GM12892 (cell line): ENCODE measurements at places on chromosomes 1 and 21.

DNA sequence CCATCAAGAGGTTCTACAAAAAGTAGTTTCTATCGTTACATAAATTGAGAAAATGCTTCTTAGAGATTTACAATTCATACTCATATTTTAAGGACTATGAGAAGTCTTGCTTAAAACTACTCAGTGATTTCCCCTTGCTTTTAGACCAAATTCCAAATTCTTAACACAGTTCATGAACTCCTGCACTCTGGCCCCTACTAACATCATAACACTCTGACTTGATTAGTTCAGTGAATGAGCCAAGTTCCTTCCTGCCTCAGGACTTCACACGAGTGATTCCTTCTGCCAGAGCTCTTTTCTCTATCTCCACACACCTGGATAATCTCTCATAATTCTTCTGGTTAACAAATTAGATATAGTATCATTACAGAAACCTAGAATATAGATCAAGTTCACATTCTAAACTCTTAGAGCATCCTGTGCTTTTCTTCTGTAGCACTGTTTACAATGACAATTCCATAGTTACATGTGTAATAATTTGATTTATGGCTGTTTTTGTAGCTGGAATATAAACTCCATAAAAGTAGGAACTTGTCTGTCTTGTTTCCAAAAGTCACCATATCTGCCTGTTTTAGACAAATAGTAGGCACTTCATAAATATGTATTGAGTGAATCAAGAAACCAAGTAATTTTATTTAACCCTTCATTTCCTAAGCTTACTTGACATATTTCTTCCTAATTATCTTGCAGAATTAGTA, 59.9 kb downstream of the NUF2 start:
- no peak for DNase-seq

GRCh38 chr21:45853703-45854342, 127.7 kb upstream of the COL6A1 start:
- no peak for DNase-seq

- no peak for DNase-seq
Observed at GRCh38 chr1:210072896-210073504, 135.0 kb downstream of the SYT14 start.

DNA sequence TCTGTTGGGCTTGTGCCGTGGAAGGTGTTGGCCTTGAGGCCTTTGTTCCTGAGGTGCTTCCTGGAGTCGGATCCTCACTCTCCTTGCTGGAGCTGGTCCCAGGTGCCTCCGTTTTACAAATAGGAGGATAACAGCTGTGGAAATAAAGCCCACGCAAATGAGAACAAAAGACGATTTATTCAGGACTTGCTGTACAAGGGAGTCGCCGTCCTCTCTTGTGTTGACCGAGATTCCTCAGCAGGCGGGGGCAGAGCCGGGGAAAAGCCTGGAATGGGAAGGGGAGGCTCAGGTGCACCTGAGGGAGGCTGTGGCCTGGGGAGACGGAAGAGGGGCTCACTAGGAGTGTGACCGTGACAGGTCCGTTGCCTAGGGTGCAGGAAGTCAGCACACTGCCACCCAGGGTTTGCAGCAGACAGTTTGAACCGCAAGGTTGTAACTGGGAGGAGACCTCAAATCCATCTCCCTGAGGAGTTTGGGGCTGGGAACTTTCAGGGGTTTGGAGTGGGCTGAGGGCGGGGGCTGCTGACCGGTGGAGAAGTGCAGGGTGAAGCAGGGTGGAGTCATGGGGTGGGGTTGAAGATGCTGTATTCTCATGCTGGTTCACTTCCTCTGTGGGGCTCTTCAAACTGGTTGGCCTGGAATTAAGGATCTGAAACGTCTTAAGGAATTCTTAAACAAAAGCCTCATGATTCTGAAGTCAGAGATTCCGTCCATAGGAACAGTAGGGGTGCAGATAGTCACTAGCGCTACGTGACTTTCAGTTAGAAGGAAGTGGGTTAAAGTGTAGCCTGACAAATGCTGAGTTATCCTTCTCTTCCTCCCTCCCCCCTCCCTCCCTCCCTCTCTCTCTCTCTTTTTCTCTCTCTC, 2.6 kb upstream of the CSTB start:
- DNase-seq: no peak

- no peak for DNase-seq
Observed at GRCh38 chr1:157091186-157091585, 8.4 kb downstream of the ETV3L start.

DNA sequence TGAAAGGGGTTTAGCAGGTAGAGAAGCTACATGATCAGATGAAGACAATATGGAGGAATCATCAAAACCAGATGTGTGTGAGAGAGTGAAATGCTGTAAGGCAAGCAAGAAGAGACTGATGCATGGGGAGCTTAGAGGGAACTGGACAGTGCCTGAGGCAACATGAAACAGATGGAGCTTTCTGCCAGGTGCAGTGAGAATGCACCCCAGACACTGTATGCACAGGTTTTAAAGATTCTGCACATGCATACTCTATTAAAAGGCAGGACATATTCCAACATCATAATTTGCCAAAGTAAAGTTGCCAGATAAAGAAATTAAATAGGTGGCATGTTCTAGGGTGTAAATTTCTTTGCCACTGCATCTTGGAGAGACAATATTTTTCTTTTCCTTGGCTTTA, 200.1 kb downstream of the AMY1C start:
- no peak for DNase-seq

DNA sequence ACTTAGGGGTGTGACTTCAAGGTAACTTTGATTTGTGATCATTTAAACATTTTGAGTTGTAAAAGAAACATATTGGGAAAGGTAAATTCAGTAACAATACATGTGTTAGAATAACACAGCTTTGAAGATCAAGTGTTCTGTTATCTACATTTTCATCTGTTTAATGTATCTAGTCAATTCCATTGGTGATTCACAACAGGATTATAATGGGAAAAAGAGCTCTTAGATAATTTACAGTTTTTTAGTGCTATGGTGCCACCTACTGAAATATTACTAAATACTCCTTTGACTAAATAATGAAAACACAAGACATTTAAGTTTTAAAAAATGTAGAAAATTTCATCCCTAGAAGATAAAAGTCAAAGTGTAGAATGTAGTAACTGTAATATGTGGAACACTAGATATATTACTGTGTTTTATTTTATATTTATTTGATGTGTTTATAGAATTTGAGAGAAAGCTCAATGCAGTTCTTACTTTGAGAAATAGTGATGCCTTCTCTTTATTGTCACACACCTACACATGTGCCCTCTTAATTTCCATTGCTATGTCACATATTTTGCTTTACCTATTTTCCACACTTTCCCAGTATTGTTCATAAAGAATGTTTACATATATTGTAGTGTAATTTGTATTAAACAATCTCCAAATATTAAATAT, 47.4 kb downstream of the PTPRC start:
- DNase-seq: no peak

- no peak for DNase-seq
Observed at GRCh38 chr1:180244840-180245239, 14.8 kb downstream of the LHX4 start.

- DNase-seq: no peak
Observed at GRCh38 chr1:43854473-43854872, 79.1 kb upstream of the ARTN start.

DNA sequence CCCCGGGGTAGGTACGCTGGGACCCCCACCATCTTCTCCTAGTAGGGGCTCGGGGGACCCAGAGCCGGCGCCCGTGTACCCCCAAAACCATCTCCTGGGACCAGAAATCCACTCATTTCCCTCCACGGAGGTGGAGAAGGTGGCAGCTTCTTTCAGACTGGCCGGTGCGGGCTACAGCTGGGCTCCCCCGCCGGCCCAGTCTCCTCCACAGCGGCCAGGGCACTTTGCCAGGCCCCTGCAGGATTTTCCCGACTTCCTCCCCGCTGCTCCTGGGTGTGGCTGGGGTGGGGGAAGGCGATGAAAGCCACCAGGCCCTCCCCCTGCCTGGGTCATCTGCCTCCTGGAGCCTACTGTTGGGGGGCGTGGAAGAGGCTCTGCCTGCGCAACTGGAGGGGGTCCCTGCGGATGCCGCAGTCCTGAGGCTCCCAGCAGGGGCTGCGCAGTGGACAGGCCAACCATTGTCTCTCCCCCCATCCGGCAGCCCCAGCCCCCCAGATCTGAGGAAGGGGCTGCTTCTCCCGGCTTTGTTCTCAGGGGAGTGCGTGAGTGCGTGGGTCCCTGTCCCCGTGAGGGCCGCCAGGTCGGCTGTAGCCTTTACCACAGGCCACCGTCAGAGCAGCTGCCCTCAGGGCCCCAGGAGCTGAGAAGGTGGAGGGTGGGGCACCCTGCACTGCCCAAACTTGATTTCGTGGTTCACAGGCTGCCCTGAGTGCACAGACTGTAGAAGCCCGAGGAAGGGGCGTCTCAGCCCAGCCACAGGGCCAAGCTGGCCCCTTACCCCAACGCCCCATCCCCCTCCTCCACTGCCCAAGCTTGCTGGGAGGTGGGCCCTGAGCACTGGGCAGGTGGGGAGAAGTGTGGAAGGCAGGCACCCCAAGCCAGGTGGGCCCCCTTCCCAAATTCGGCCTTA, 1.3 kb downstream of the AGRN start:
- no peak for DNase-seq

DNA sequence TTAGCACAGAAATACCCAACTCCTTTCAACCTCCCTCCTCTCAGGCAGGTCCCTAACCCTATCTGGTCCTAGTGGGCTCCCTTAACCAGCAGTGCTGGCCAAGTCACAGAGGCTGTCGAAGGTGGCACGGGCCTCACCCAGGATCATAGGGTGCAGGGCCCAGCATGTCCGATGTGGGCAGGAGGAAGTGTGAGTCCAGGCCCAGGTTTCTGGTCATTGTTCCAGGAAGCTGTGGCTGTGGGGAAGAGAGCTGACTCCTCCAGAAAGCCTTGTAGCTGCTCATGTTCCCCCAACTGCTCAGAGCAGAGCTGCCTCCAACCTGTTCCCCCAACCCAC, 2.4 kb downstream of the CCDC17 start:
- DNase-seq: peak; percentile 28

DNA sequence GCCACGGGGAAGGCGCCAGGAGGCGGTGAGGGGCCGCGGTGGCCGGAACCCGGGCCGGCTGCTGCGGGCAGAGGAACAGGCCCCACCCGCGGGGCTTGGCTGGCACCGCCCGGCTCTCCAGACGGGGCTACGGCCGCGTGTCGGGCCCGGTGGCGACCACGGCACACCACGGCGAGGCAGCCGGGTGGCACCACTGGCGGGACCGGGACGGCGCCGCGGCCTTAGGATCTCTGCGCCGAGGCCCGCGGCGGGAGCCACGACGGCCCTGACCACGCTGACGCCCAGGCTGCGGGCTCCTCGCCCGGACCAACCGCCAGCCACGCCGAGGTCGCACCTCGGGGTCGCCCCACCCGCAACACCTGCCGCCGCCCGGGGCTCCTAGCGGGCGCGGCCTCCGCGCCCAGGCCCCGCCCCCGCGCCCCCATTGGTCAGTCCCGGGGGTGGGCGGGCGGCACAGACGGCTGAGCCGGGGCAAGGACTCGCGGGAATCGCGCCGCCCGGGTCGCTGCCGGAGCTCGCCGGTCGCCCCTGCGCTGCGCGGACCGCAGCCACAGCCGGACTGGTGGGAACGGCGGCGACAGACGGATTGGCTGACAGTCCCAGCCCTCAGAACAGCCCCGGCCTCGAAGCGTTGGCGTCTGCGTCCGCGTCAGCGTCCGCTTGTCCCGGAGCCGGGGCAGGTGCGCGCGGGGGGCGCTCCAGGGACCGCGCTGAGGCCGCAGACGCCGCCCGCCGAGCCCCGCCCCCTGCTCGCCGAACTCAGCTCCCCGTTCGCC, at the start of gene BMP8A:
Gene BMP8A, plus strand, starts transcription at position 491 of the 776 bp plus-strand sequence. CDS start 356 bp downstream, outside the sequence.
- peak; percentile 95 for DNase-seq

GRCh38 chr1:20229171-20229570, 42.9 kb upstream of the PLA2G2C start:
- DNase-seq: no peak

- DNase-seq: no peak
Observed at GRCh38 chr21:36003776-36004175, 56.5 kb downstream of the SETD4 start.

- no peak for DNase-seq
Observed at GRCh38 chr21:38770660-38771059, 35.1 kb upstream of the ETS2 start.

GRCh38 chr21:19541602-19542001, 1138.0 kb upstream of the TMPRSS15 start:
- no peak for DNase-seq

GRCh38 chr21:45187646-45188045, 100.0 kb downstream of the POFUT2 start:
- DNase-seq: no peak

DNA sequence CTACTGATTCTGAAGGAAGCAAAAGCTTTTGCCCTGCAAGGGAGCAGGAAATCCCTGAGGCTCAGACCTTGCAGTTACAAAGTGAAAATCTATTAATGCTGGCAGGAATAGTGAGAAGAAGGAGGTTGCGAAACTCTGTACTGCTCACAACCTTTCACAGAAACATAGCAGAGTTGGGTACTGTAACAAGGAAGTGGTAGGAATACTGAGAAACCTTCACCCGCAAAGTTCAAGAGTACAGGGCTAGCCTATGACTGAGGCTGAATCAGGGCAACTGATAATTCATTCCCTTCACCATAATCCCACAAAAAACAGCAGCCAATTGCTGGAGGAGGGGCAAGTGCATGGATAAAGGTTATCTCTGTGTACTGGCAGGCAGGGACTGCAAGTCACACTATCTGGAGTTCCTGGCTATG, 23.9 kb upstream of the KCTD3 start:
- DNase-seq: no peak

DNA sequence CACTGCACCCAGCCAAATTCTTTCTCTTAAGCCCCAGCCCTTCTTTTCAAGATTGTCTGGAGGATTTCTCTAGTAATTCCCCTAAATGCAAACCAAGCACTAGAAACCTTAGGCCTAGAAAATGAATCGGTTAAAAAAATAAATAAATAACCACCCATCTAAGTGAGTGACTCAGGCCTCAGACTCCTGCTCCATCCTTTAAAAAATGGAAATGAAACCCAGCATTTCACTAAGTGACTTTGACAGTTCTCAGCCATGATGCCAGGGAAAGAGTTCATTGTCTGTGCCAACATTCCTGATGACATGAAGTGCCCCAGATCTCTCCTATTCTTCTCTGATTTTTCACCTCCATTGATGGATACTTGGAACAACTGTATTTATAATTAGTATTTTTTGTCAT, 415.2 kb upstream of the DAB1 start:
- DNase-seq: no peak

DNA sequence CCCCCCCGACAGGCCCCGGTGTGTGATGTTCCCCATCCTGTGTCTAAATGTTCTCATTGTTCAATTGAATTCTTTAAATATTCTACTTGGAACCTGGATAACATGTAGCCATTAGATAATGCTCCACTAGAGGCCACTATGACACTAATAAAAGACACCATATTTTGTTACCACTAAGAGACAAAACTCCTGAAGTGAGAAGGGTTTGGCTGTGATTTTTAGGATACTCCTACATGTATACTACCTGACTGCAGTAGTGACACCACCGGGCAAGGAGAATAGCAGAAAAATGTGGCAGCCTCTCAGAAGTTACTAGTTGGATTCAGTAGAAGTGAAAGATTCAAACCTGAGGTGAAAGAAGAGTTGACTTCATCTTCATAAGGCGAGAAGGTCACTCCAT, 36.0 kb downstream of the F5 start:
- DNase-seq: peak; percentile 0

- DNase-seq: no peak
Observed at GRCh38 chr1:65719391-65719790, 73.3 kb upstream of the PDE4B start.

- no peak for DNase-seq
Observed at GRCh38 chr21:17438635-17439034, 74.2 kb upstream of the CXADR start.

- DNase-seq: no peak
Observed at GRCh38 chr1:43632135-43632670, 17.7 kb upstream of the KDM4A start.

- DNase-seq: no peak
Observed at GRCh38 chr1:37822906-37823815, 15.2 kb upstream of the YRDC start.

GRCh38 chr1:172897738-172898137, 153.0 kb downstream of the TNFSF18 start:
- DNase-seq: no peak
